Mesenteric fat pad (tissue), 1 donor: ENCODE measurements at places on chromosomes 13 and 19.

DNA sequence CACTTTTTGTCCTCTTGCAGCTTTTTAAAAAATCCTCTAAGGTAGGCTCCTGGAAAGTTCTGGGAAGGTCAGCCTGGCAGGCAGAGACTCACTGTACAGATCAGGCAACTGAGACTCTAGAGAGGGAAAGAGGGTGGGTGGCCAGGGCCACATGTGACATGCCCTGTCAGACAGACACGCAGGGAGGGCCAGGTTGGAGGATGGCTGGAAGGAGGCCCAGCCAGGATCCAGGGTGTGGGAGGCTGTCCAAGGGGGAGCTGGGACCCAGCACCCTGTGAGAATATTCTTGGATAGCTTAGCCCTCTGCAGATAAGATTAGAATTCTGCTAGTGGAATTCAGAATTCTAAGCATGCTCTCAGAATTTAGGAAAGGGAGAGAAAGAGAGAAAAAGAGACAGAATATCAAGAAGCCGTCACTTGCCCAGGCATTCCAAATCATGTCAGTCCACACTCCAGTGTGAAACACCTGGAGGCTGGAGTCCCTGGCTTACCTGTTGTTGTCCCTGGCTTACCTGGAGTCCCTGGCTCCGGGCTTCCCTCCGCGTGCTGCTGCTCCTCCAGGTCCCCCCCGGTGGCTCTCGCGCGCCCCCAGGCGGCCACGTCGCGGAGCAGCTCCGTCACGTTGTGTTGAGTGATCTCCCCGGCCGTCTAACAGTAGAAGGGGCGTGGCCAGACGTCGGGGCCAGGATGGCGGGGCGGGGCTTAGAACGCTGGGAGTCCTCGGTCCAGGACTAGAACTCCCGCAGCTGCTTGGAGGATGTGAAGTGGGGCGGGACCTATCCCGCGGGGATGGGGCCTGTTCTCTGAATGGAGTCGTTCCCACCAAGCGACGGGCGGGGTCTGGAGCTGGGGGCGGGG, 2.8 kb upstream of the TNNI3 start:
- peak; percentile 92 for DNase-seq

DNA sequence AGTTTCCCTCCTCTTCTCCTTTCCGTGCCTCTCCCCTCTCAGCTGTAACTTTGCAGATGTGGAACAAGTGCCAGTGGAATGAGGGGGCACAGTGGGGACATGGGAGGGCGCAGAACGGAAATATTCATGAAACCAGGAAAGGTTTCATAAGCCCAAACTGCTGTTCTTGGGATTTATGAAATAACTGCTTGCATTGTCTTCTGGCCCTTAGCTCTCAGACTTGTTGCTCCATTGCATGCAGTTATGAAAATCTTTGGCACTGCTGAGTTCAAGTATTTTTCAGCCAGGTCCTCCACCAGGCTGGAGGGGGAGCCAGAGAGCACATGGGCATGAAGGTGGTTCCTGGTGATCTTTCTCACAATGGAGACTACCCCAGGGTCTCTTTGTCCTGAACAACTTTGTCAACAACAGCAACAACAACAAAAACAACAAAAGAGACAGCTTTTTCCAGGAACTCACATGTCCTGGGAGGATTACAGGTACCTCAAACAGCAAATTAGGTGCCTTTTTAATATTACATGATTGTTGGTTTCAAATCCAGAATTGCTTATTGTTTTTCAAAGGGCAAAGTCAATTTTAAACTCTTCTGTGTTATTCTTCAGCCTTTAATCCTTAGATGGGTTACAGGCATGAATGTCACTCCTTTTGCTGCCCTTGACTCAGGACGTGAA, 1.5 kb downstream of the RGCC start:
- DNase-seq, result no peak

DNA sequence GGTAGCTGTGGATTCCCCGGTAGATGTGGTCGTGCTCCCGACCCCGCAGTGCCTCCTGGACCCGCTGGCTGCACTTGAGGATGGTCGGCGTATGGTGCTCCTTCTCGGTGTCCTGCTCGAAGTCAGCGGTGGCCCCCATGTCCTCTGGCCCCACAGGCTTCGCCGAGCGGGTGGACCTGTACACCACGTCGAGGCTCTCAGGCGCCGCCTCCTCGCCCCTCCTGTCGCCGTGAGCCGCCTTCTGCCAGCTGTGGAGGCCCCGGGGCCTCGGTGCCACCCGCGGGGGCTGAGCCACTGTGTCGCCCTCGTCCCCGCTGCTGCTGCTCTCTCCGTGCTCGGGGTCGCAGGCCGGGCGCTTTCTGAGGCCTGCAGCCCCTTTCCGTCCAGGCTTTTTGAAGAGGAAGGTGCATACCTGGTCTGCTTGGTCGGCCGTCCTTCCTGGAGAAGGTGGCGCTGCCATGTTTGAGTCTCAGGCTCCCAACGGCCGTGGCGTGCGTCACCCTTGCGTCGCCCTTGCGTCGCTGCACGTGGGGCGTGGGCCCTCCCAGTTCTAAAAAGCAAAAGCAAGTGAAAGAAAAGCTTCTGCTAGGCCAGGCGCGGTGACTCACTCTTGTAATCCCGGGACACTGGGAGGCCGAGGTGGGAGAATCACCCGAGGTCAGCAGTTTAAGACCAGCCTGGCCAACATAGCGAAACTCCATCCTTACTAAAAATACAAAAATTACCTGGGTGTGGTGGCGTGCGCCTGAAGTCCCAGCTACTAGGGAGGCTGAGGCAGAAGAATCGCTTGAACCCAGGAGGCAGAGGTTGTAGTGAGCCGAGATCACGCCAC, at the start of gene RNF113B:
Gene RNF113B (minus strand): TSS at position 493 of the 832 bp plus-strand sequence. CDS start 33 bp downstream, at position 460.
- no peak for DNase-seq

GRCh38 chr13:57409121-57409520, 222.4 kb upstream of the PCDH17 start:
- DNase-seq, result no peak

GRCh38 chr19:33671211-33671610, 49.5 kb downstream of the CHST8 start:
- DNase-seq, result no peak

- no peak for DNase-seq
These were observed 137.9 kb downstream of the MTUS2 start for GRCh38 chr13:28958018-28958417.

GRCh38 chr19:12526542-12526941, 24.7 kb downstream of the ZNF564 start:
- no peak for DNase-seq
